ENCODE measurements at places on chromosomes 12 and 14.

DNA sequence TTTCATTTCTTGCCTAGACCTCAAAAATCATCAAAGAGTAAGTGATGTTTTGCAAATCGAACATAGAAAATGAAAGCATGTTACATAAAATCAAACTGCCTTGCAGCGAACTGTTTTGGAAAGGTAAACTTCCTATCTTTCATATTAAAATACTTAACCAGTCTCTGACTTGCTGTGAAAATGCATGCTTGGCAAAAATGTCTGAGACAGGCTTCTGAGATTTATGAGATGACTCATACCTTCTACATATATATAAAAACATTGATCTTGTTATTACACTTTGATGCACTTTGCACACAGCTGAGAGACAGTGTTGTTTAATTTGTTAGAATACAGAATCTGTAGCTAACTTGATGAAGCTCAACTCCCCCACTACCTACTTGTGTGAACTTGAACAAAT lies 179.1 kb downstream of the KITLG start:
- no peak for DNase-seq

DNA sequence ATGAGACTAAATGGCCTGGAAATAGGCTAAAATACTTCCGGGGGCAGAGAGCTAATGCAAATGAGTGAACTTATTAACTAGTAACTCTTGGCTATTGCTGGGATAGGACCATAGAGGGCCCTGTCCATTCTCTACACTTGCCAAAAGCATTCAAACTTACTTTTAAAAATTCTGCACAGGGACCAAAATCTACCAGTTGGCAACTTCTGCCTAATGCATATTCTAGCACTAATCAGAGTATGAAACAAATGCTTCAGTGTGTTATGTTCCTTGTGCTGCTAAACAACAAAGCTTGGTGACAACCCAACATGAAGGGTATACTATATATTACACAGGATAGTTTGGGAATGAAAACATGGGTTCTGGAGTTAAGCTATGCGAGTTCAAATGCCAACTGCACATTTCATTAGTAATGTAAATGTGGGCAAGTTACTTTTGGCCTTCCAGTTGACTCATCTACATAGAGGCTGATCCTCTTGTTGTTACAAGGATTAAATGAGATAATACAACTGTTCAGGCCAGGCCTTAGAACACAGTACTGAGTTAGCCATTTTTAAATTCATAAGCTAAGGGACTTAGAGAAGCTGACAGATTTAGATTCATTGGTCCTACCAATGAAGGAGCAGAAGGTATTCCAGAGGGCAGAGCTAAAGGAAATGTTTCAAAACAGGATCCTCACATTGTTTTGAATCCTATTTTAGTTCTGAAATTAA lies 32.4 kb downstream of the HIGD1C start:
- DNase-seq = peak; percentile 49

GRCh38 chr12:123808167-123808566 lies 46.1 kb downstream of the DNAH10 start:
- DNase-seq = no peak

DNA sequence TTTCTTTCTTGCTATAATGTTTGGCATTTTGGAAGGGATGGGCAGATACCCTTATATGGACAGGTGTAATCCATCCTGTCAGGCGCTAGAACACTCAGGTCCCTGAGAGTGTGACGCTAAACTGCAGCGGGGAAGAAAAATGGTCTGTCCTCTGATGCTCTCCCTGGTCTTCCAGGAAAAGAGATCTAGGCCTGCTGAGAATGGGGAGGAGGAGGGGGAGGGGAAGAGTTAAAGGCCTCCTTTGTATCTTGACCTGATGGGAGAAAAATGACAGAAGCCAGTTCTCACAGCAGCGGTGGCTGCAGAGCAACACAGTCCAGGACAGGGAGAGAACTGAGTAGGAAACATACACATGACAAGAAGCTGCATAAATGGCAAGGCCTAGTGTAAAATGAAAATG lies 61.1 kb downstream of the RPS6KA5 start:
- DNase-seq = no peak

DNA sequence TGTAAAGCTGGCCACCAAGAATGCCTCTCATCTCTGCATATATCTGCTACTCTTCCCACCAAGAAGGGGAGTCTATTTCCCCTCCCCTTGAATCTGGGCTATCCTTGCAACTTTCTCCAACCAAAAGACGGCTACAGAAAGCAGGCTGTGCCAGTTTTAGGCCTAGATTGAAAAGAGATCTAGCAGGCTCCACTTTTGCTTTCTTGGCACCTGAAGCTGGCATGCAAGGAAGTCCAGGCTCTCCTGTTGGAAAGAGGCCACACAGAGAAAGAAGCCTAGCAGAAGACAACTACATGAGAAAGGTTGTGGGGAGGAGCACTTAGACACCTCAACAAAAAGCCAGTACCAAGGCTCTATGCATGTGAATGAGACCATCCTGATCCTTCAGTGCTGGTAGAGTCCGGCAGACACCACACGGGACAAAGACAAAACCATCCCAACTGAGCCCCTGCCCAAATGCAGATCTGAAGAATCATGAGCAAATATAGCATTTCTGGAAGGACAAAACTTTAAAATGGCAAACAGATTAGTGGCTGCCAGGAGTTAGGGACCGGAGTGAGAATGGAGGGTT lies 68.0 kb downstream of the SPPL3 start:
- no peak for DNase-seq

GRCh38 chr12:6280053-6280469 lies 30.4 kb upstream of the PLEKHG6 start:
- DNase-seq = peak; percentile 94

DNA sequence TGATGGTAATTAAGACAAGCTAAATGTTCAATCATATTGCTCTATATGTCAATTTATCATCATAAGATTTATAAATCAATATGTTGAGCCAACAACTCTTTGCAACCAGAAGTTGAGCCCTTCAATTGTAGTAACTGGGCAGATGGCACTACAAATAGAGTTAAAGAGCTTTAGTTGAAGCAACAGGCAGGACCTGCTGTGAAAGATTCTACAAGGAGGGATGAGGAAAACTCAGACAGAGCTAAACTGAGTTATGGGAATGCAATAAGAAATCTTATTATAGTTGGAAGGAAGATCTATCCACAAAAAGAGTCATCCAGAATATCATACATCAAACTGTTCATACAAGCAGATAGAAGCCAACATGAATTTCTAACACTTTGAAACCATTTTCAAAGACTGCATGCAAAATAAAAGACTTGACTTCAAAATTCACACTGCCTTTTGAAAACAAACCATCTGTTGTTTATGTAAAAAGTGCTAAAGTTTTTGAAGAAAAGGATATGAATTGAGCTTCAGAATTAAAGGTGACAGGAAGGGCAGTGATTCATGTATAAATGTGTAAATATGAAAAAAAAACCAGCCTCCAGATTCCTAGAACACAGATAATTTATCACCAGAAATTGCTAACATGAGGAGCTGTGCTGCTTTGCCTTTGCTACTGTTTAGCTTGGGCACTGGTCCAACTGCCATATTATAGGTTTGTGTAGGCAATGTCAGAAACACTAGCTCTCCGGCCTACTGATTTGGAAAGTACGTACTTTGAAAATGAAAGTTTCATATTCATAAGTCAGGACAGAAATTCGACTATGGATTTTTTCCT lies 133.2 kb downstream of the SLC35F4 start:
- no peak for DNase-seq

DNA sequence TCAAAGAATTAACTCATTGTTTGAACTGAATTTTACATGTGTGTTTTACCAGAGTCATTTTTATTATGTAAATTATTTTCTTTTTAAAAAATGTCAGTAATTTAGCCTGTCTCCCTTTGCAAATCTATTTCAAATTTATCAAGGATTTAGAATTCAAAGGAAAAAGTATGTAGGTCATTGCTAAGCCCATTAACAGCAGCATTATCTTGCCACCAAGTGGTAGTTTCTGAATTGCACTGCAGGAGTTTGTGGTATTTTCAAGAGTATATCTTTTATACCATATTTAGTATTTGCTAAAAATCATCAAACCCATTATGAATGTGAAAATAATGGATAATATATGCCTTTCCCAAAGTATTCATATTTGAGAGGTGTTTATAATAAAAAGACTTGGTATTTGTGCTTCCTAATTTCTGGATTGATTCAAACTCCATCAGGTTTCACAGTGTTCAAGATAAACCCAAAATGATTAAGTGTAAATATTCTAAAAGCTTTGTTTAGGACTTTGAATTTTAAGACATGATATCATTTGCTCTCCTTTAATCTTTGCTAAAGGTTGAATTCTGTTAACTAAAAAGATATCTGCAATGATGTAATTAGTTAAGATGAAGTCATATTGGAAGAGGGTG lies 711.4 kb downstream of the FSCB start:
- DNase-seq = no peak

GRCh38 chr14:60628892-60629291 lies 20.4 kb downstream of the SIX1 start:
- no peak for DNase-seq

DNA sequence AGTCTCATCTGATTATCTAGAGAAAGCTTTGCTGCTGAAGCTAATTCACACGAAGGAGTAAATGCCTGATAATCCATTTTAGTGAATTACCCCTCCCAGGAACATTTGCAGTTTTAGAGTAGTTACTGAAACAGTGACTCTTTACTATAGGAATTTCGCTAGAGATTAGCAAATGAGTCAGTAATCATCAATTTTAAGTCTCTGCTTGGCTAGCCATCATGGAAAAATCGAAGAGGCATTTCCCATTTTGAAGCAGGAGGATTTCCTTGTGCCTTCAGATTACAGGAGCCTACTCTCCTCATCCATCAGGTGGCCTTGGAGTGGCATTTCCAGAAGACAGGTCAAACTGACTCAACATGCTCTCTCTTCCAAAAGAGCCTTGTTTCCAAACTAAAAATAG lies 154.5 kb downstream of the EGLN3 start:
- no peak for DNase-seq

- DNase-seq = no peak
These were observed 110.6 kb upstream of the TMEM132D start for GRCh38 chr12:130014485-130014807.

GRCh38 chr14:48384821-48385220 lies 709.4 kb upstream of the MDGA2 start:
- DNase-seq = no peak

All from trophoblast cell (in vitro differentiated cells and primary cell).